Activated CD8-positive, alpha-beta T cell treated with anti-CD3 and anti-CD28 coated beads for 36 hours (primary cell): ENCODE measurements at places on chromosomes 12 and 14. TPM values are rescaled to one million over a fixed set of nuclear protein-coding genes. Genes with fewer than 3 reads are reported as not detected.

DNA sequence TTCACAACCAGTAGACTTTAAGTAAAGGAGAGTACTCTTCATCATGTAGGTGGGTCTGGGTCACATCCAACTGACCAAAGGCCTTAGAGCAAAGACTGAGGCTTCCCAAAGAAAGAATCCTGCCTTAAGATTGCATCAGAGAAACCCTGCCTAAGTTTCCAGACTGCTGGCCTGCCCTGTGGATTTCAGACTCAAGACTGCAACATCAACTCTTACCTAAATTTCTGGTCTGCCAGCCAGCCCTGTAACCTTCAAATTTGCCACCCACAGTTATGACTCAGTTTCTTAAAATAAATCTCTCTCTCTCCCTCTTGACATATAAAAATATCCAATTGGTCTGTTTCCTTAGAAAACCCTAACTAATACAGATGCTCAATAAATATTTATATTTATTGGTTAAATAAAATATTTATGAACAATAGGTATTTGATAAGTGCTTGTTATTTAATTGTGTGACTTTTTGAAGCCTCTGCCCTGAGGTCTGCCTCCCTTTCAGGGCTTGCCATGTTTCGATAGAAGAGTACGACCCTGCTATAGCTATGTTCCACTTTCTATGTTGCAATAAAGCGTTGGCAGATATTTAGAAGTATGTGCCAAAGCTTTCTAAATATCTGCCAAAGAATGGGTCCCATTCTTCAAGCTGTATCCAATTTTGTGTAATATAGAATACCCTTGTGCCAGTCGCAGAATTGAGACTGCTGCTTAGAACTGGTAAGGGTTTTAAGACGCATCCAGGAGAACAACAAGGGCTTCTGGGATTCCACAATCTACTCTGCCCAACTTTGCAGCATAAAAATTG, 65.7 kb downstream of the TMEM30B start:
- DNase-seq = no peak

DNA sequence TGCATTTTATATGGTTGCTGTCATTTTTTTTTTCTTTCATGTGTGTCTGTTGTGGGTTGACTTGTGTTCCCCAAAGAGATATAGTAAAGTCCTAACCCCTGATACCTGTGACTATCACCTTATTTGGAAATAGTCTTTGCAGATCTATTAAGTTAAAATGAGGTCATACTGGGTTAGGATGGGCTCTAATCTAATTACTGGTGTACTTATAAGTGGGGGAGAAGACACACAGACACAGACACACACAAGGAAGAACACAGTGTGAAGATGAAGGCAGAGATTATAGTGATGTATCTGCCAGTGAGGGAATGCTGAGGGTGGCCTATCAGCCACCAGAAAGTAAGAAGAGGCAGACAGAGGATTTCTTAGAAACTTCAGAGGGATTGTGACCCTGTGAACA, 318.4 kb upstream of the ATP2B1 start:
- no peak for DNase-seq

DNA sequence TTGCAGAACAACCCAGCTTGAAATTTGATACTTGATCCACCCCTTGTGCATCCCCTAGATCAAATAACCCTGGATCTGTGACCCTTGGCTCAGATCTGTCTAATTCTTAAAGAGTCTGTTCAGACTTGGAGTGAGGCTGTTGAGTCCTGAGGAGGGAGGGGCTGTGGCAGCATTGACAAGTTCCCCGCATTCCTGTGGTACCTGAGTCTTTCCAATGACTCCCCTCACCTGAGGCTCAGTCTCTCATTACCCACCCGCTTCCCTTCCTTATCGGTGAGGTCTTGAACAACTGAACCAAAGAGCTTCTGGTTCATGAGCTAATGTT, 16.1 kb upstream of the HDAC7 start:
- DNase-seq = no peak

DNA sequence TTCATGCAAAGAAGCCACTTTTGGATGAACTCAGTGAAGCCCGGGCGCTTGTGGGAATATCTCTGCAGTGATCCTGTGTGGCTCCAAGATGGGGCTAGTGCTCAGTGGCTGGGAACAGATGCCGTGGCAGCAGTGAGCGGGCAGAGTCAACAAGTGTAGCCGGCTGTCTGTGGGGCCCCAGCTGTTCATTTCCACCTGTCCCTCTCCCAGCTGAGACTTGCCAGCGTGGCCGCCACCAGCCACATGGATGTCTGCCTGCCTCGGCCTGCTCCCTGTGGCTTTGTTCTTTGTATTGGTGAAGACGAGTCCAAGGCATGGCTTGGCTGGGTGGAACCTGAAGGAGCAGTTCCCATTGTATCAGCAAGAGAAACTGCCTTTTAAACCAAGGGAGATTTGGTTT, 77.3 kb downstream of the NOS1 start:
- no peak for DNase-seq

DNA sequence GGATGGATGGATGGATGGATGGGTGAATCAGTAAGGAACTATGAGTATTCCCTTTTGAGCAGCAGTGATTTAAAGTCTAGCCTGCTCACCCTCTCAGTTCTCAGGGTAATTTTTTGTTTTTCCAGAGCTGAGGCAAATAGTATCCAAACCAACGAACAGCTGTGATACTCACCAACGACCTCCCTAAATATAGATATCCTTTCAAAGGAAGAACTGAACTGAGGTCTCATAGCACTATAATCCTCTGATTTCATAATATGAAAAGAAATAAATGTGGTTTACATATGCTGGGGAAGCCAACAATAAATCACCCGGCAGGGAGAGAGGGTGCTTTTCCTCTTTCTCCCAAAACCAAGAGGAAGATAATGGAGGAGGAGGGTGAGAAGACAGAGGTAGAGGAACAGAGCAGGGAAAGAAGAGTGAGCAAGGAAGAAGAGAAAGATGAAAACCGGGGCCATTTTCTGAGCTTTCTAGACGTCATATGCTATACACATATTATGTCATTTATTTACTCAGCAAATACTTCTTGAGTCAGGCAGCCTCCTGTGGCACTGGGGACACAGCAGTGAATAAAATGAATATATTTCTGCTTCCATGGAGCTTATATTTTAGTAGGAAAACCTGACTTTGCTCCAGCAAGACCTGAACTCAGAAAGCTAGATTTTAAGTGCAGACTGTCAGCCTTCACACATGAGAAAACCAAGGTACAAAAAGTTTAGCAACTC, 710.7 kb upstream of the TBX3 start:
- DNase-seq = no peak

- DNase-seq = no peak
Observed at GRCh38 chr14:37138898-37139297, 33.5 kb downstream of the SLC25A21 start.

DNA sequence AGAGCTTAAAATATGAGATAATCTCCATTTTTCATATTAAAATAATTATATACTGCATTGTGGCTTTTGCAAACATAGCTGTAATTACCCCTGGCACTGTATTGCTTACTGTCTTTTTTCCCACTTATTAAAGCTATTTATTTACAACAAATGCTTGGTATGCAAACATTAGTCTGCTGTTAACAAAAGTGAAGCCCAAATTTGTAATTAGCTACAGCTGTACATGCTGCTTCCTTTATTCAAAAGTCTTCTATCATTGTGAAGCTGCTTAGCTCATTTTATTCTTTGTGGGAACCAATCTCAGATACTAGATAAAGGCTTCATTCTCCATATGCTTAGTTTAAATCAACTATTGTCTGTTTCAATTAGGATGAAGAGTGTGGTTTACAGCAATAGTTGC, 425.8 kb upstream of the FOXG1 start:
- no peak for DNase-seq

- DNase-seq = no peak
Observed at GRCh38 chr14:58699681-58700205, 62.0 kb downstream of the DACT1 start.

DNA sequence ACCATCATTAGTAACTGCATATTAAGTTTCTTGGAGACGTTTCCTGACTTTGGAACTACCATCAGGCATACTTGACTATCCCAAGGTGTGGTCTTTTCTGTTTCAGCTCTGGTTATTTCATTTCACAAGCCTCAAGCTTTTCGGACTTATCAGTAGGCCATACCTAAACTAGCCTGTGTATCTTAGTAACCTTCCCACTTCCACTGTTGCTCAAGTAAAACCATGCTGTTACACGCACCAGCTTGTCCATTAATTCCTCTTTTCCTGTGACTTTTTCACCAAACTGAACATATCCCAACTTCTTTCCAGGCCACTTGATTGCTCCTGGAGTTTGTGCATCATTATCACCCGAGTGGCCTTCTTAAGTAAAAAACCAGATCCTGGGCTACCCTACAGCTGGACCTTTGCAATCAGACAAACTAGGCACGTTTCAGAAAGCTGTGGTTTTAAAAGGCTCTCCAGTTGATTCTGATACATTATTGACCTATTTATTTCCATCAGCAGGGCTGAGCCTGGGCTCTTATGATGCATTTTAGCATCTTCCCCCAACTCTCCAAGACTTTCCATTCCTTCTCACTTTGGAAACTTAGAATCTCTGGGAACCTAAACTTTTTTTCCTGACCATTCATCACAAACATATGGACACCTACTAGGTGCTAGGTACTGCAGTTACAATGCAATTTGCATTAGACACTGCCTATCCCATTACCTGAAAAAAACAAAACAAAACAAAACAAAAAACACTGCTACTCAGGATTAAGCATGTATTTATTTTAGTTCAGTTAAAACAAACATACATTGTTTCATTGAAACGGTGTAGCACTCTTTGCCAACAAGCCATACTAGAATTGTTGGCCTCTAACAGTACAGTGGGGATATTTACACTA, 14.9 kb downstream of the SLC38A2 start:
- no peak for DNase-seq

Gene DBX2
- total RNA-seq = not detected
